Mucosa of descending colon (tissue), 3 donors: ENCODE measurements at places on chromosomes 2 and 18.

DNA sequence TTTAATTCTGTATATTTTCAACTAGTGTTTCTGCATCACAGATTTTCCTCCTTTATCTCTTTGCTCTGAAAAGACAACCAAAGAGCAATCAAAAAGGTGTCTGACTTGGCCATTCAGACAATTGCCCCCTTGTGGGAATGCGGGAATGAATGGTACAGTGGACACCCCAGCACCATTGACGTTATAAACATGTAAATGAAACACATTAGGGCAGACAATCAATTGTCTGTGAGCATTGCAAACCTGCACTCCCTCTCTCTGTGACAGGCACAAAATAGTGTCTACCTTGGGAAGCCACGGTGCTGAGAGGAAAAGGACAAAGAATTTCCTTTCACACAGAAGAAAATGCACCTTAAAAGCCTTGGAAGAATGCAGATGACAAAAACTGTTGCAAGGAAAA lies 8.0 kb downstream of the ZEB2 start:
- DNase-seq: no peak

DNA sequence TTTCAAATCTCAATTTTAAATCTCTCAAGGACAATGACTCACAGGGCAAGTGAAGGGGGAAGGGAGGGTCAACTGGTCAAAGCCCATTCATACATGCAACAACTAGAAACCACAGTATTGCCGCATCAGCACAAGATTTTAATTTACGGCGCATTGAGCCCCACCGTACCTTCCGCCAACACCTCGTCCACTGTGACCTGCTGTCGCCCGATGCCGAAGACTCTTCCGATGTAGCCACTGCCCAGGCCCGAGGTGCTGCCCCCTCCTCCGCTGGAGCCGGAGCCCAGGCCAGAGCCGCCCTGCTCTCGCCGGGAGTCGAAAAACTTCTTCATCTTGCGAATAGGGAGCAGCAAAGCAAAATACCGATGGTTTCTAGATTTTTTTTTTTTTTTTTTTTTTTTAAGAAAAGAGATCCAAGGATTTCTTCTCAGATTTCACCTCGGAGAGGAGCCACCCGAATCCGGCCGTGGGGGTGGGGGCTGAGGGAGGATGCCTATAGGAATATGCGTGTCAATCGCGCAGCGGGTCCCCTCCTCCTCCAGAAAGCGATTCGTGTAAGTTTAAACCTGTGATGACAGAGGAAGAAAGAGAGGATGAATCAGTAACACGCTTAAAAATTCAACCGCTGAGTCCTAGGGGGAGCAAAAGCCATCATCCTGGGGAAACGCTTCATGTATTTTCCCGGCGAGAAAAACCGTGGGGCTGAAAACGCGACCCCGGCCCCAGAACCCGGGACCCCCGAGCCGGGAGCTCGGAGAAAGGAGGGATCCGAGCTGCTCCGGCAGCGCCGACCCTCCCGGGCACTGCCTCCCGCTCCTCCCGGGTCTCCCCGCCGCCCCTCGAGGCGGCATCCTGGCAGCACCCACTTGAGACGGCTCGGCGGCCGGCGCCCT lies 584 bp downstream of the AAK1 start:
- DNase-seq: peak; percentile 70

DNA sequence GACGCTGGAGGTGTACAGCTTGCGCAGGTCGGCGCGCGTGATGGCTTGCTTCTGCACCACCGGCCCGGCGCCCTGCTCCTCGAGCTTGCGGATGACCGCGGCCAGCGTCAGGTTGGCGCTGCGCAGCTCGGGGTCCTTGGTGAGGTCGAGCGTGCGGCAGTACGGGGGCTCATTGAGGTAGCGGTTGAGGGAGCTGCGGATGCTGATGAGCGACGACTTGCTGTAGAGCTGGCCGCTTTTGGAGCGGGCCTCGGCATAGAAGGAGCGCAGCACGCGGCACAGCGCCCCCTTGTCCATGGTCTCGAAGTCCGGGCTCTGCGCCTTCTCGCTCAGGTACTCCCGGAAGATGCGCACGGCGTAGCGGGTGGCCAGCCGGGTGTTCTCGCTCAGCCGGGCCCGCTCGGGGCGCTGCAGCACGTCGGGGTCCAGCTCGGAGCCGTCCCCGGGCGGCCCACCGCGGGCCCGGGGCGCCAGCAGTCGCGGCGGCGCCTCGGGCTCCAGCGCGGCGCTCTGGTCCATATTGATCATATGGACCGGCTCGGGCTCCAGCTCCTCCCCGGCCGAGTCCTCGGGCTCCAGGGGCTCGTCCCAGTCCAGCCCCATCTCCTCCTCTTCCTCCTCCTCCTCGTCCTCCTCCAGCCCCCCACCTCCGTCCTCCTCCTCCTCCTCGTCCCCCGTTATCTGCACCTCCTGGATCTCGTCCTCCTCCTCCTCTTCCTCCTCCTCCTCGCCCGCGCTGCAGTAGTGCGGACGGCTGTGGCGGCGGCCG lies 523 bp downstream of the KCTD1 start:
- DNase-seq: peak; percentile 71

- no peak for DNase-seq
Observed at GRCh38 chr2:184302506-184302905, 295.8 kb upstream of the ZNF804A start.

- DNase-seq: no peak
Observed at GRCh38 chr18:28366676-28367075, 189.7 kb upstream of the CDH2 start.
